ENCODE measurements at places on chromosomes 11 and 22. TPM values are rescaled to one million over a fixed set of nuclear protein-coding genes. Genes with fewer than 3 reads are reported as not detected.

EFEMP2 gene
- polyA plus RNA-seq = 37.9 TPM

MYEOV gene
- 16.4 TPM for polyA plus RNA-seq

EXPH5 gene
- polyA plus RNA-seq = 0.75 TPM

MYRF gene
- polyA plus RNA-seq = 20.5 TPM

OR8B3 gene
- polyA plus RNA-seq = not detected

SYT7 gene
- 1.2 TPM for polyA plus RNA-seq

OR8G5 gene
- not detected for polyA plus RNA-seq

C11orf42 gene
- polyA plus RNA-seq = not detected

MMP11 gene
- 2.0 TPM for polyA plus RNA-seq

TSGA10IP gene
- not detected for polyA plus RNA-seq

LGALS12 gene
- 0.38 TPM for polyA plus RNA-seq

KCNJ1 gene
- not detected for polyA plus RNA-seq

DBX1 gene
- not detected for polyA plus RNA-seq

DMC1 gene
- 0.45 TPM for polyA plus RNA-seq

LSP1 gene
- 239 TPM for polyA plus RNA-seq

P2RY6 gene
- 2.9 TPM for polyA plus RNA-seq

KRTAP5-11 gene
- not detected for polyA plus RNA-seq

PDE2A gene
- polyA plus RNA-seq = 14.1 TPM

A4GALT gene
- polyA plus RNA-seq = 20.9 TPM

TRIM51 gene
- polyA plus RNA-seq = not detected

CXCR5 gene
- polyA plus RNA-seq = 0.60 TPM

OR10A2 gene
- polyA plus RNA-seq = not detected

TLCD5 gene
- polyA plus RNA-seq = 0.76 TPM

RGL4 gene
- polyA plus RNA-seq = not detected

RNF215 gene
- 4.3 TPM for polyA plus RNA-seq

CHADL gene
- 2.0 TPM for polyA plus RNA-seq

IGSF9B gene
- 3.1 TPM for polyA plus RNA-seq
